ENCODE measurements at places on chromosomes 4 and X.

DNA sequence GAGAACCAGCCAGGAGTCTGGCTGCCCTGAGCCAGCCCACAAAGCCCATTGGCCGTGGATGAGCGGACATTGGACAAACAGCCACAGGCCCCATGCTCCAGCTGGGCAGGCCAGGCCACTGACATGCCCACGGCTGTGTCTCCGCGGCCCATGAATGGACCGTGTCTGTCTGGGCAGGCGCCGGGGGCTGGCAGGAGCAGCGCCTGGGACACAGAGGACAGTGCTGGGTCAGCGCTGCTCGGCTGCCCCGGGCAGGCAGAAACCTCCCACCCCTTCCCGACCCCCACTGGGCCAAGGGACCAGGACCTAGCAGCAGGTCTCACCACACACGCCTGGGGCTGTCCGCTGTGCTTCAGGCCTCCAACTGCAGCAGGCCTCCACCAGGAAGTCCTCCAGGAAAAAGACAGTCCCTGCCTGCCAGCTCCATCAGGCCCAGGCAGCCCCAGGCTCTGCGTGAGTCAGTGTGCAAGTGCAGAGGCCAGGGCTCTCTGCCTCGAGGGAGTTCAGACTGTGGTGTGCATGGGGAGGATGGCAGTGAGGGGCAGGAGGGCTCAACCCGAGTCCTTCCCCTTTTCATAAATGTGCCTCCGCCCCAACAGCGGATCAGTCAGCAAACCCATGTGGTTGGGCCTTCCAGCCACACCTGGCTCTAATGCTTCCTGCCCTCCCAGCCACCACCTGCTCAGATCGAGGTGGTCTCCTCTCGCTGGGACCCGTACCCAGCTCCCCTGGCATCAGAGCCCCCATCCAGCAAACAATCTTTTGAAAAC is 17.2 kb upstream of the FGFR3 start:
- no peak for DNase-seq

- DNase-seq = no peak
Measured at GRCh38 chr4:42399393-42399792, 2.1 kb downstream of the SHISA3 start.

GRCh38 chr4:108359130-108359985 is 190.6 kb upstream of the LEF1 start:
- DNase-seq = no peak

DNA sequence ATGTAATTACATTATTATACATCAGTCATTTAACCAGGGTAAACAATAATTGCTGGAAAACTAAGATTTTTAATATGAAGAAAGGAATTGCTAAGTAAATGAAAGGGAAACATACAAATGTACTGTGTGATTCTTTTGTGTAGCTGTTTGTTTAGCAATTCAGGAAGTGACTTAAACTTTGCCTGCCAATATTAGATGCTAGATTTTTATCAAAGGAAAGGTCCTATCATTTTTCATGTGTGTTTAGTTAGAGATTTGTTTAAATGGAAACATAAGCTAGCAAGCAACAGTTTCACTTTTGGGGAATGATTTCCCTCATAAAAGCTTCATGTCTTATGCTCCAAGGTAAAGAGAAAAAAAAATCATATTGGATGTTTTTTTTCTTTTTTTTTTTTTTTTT is 95.1 kb upstream of the LIMCH1 start:
- DNase-seq = no peak

- DNase-seq = no peak
Measured at GRCh38 chr4:123588631-123589241, 192.1 kb downstream of the SPRY1 start.

DNA sequence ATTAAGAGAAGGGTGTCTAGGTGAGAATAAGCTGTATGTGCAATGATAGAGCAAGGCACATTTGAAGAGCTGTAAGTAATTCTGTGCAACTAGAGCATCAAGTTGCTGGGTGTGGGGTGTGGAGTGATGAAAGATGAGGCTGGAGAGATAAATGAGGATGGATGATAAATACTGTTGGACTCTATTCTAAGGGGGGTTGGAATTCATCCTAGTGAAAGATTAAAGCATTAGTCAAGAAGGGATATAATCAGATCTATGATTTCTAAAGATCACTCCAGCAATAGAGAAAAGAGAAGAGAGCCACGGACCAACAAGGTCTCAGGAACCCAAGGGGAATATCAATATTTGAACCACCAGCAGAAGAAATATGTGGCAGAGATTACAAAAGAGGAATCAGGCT is 415.0 kb upstream of the RPS6KA3 start:
- DNase-seq = no peak

DNA sequence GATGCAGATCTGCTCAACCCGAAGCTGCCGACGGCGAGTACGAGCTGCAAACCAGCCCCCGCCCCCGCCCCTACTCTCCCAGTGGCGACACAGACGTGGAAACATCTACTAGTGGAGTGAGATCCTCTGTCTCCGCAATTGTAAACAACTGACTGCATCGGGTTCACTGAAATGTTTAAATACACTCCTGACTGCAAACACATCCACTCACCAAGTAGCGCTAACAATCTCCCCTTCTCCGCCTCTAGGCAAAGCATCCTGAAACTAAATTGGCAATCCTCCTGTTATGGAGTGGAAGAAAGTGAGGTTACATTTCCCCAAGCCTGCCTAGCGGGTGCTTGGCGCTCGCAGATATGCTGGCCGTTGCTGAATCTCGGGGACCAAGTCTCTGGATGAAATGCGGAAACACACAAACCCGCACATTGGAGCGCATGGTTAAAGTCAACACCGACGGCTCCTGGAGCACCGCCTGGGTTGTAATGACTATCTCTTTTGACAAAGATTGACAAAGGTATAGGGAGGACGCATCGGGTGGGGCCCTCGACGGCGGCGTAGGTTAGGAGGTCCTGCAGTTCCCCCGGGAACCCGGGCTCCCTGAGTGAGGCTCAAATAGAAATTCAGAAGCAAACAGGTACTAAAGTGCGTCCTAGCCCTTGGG is 117.0 kb upstream of the TEX13C start:
- DNase-seq = no peak

- DNase-seq = no peak
Measured at GRCh38 chr4:73181231-73181630, 77.4 kb downstream of the ANKRD17 start.

DNA sequence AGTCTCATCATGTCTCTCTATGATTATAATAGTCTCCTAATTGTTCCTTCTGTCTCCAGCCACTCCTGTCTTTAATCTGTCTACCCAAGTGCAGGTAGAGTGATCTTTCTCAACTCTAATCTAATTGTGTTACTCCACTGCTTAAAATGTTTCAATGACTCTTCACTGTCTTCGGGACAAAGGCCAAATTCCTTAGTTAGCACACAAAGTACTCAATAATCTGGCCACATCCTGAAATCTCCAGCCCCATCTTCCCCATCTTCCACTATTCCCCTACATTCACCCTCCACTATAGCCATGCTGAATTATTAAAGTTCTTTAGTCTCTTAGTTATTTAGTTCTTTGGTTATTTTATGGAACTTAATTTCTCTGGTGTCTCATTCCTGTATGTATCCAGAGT is 353.3 kb downstream of the OPHN1 start:
- no peak for DNase-seq

- no peak for DNase-seq
Measured at GRCh38 chr4:188221090-188221489, 81.8 kb downstream of the TRIML1 start.

DNA sequence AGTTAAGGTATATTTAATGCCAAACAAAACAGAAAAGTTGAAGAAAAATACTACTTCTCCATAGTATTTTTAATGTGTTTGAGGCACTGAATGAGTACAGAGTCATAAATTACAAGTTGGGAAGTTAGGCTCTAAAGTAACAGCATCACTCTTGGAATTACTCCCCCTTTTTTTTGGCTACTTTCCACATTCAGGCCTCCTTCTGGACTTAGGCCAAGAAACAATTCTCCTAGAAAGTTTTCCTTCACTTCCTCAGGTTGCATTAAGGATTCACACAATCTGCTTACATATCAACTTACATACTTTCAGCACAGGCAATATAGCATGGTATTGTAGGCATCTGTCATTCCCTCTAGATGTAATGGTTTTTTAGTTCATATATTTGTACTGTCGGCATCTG is 52.1 kb downstream of the TMEM165 start:
- DNase-seq = no peak

DNA sequence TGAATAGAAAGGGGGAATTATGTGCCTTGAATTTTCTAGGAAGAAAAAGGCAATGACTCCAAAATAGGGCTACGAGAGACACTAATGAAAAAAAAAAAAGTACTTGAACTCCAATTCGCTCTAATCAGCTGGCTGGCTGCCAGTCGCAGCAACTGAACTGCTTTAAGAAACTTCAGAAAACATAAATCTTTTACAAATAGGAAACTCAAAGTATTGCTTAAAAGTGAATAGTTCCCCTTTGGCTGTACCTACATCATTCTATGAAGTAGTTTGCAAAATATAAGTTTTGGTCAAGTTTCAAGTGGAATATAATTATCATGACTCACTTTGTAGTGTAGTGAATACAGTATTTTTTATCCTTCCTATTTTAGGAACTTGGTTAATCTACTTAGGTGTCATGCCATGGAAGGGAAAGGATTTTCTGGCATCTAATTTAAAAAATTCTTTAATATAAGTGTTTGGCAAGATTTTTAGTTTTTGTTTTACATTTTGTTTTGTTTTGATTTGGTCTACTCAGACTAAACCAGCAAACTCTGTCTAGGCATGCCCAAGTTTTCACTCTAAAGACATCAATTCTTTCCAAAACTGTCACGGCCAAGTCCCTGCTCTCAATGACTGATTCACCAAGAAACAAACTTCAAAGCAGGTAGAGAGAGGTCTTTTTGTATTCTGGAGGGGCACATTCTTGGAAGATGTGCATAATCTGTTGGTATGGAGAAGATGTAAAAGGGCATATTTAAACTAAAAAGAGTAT is 382.4 kb upstream of the GALNT7 start:
- no peak for DNase-seq

GRCh38 chrX:87900320-87900908 is 382.8 kb downstream of the KLHL4 start:
- no peak for DNase-seq

- DNase-seq = no peak
Measured at GRCh38 chr4:155658681-155659064, 8.0 kb upstream of the GUCY1A1 start.

GRCh38 chrX:118047446-118048186 is 69.0 kb downstream of the KLHL13 start:
- no peak for DNase-seq

DNA sequence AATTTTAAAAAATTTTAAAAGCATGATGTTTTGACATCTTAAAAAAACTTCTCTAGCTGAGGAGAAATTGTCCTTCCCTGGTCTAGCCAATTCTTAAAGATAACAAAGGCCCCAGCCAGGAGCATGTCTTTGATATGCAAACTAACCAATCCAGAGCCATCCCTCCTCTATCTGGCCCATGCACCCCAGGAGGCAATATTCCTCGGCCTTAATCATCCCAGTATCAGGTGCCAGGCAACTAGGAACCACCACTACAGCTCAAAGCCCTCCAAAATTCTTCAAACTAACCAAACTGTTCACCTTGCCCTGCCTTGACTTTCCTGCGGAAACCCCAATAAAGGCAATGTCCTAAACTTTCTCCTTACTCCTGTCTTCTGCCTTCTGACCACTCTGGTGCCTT is 97.8 kb upstream of the USP9X start:
- DNase-seq = no peak

- no peak for DNase-seq
Measured at GRCh38 chr4:4477796-4478195, 64.1 kb downstream of the STX18 start.

GRCh38 chrX:81729269-81729777 is 527.4 kb downstream of the SH3BGRL start:
- no peak for DNase-seq

- no peak for DNase-seq
Measured at GRCh38 chr4:40205259-40206198, 8.7 kb downstream of the RHOH start.

- no peak for DNase-seq
Measured at GRCh38 chr4:40196724-40197281, at the start of gene RHOH. Gene RHOH (plus strand): TSS chr4:40197031. CDS start chr4:40243387, 46,356 bp downstream.

GRCh38 chr4:150579551-150580234 is 2.3 kb upstream of the MAB21L2 start:
- DNase-seq = no peak

- no peak for DNase-seq
Measured at GRCh38 chr4:866761-867390, 40.9 kb upstream of the CPLX1 start.

DNA sequence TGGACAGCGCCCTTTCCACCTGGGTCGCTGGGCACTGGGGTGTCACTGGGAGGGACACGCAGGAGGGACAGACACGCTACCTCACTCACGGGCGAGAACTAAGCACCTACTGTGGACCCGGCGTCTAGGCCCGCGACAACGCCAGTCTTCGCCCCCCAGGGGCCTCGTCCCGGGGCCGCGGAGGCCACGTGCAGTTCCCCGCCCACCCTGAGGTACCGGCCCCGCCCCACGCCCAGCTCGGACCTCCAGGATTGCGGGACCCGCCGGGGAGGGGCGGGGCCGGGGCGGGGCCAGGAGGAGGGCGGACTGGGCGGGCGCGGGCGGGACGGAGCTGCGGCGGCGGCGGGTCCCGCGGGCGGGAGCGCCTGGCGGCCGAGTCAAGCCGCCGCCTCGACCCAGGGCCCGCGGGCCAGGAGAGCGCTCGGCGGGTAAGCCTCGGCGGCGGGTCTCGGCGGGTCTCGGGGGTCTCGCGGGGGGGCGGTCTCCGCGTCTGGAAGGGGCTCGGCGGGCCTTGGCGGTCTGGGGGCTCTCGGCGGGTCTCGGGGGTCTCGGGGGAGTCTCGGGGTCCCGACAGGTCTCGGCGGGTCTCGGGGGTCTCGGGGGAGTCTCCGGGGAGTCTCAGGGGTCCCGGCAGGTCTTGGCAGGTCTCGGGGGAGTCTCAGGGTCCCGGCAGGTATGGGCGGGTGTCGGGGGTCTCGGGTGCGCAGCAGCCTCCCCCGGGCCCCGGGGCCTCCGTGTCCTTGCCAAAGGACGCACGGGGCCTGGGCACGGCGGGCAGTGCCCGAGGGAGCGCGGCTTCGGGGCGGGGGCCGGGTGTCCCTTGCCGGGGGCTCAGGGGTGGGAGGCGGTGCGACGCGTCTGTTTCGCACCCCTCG is at the start of gene SH3BP2:
Gene SH3BP2 (plus strand): TSS at position 375 of the 875 bp plus-strand sequence. CDS start 27,533 bp downstream, outside the sequence.
- DNase-seq = no peak

DNA sequence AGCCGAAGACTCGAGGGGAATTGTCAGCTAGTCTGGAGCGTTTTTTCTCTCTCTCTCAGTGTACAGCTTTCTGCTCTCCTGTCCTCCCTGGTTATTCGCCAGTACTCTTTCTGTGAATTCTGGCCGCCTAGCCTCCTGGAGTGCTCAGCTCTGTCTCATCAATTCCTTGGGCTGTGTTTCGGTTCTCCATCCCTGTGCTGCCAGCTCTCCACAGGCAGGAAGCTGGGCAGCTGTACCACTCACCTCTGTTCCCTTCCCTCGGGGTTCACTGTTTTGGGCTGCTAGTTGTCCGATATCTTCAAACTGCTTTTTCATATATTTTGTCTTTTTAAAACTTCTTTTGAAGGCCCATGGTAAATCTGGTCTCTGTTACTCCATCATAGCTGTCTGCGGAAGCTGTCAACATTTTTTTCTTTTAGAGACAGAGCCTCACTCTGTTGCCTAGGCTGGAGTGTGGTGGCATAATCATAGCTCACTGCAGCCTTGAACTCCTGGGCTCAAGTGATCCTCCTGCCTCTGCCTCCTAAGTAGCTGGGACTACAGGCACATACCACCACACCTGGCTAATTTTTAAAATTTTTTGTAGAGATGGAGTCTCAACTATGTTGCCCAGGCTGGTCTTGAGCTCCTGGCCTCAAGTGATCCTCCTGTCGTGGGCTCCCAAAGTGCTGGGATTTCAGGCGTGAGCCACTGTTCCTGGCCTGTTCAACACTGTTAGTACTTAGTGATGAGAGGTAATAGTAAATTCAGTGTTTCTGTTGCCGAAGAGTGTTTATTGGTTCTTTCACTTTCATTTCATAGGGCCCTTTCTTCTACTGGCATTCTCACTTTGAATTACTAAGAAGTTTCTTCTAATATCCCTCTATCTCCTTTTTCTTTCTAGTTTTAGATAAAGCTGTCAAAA is 18.6 kb downstream of the ZCCHC4 start:
- no peak for DNase-seq

All from fibroblast of the conjunctiva (primary cell).